ENCODE measurements at places on chromosomes 16 and 17.
A peak's percentile ranks its signal among the peaks of the same experiment; 100 is the strongest.

DNA sequence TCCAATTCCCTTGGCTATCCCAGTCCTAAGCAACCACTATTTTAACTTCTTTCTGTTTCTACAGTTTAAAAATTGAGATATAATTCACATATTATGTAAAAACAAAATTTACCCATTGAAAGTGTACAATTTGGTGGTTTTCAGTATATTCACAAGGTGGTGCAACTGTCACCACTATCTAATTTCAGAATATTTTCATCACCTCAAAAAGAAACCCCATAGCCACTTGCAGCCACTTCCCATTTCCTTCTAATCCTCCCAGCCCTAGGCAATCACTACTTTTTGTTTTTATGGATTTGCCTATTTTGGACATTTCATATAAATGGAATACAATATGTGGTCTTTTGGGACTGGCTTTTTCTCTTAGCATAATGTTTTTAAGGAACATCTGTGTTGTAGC is 36.1 kb upstream of the NACA2 start:
- no peaks in the 10 kb centered on the region for H3K27me3 ChIP-seq
- H3K4me3 ChIP-seq = no peak overlapping the region
- H3K27ac ChIP-seq = no peak overlapping the region
- DNase-seq = no peak
- no peaks in the 10 kb centered on the region for H3K4me1 ChIP-seq
- H3K36me3 ChIP-seq = no peaks in the 10 kb centered on the region

DNA sequence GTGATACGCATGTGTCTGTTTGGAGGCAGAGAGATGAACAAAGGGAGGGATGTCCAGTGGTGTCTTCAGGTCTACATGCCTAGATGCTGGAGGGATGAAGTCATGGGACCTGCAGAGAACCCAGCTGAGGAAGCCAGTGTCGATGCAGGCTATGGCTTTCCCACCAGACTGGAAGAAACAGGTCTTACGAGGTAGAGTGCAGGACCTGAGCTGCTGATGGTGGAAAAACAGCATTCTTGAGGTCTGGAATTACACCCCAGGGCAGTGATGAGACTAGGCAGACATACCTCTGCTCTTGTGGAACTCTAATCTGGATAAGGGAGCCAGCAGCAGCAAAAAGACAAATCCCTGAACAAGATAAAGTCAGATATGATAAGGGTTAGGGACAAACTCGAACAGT is 37.4 kb downstream of the ARSG start:
- H3K4me3 ChIP-seq = no peak overlapping the region
- H3K27me3 ChIP-seq = no peaks in the 10 kb centered on the region
- peaks cover 2% of the 10 kb centered on the region for H3K36me3 ChIP-seq
- peak; percentile 99 for DNase-seq
- peaks cover 25% of the 10 kb centered on the region for H3K4me1 ChIP-seq
- peak overlapping the region; percentile 98 for H3K27ac ChIP-seq

DNA sequence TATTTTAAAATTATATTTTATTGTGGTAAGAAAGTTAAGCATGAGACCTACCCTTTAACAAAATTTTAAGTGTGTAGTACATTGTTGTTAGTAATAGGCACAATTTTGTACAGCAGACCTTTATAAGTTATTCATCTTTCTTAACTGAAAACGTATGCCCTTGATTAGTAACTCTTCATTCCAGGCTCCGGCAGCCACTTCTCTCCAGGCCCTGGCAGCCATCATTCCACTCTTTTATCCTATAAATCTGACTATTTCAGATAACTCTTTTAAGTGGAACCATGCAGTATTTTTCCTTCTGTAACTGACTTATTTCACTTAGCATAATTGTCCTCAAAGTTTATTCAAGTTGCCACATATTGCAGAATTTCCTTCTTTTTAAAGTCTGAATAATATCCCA is 348.2 kb downstream of the CDH11 start:
- no peak overlapping the region for H3K27ac ChIP-seq
- no peaks in the 10 kb centered on the region for H3K4me1 ChIP-seq
- DNase-seq = no peak
- H3K36me3 ChIP-seq = no peaks in the 10 kb centered on the region

GRCh38 chr16:69176033-69176800 is 10.7 kb upstream of the SNTB2 start:
- no peak overlapping the region for H3K4me3 ChIP-seq
- no peak for DNase-seq
- H3K27ac ChIP-seq = no peak overlapping the region
- no peaks in the 10 kb centered on the region for H3K36me3 ChIP-seq
- H3K27me3 ChIP-seq = no peaks in the 10 kb centered on the region

- H3K4me3 ChIP-seq = no peak overlapping the region
- no peak for DNase-seq
- H3K4me1 ChIP-seq = peaks cover 13% of the 10 kb centered on the region
- peaks cover 13% of the 10 kb centered on the region for H3K36me3 ChIP-seq
Measured at GRCh38 chr16:19691161-19691711, 26.8 kb downstream of the KNOP1 start.

- no peaks in the 10 kb centered on the region for H3K36me3 ChIP-seq
- H3K4me1 ChIP-seq = peaks cover 8% of the 10 kb centered on the region
- no peak overlapping the region for H3K27ac ChIP-seq
Measured at GRCh38 chr16:46629331-46630219, 8.4 kb upstream of the SHCBP1 start.

GRCh38 chr16:11402051-11402744 is 56.9 kb downstream of the RMI2 start:
- H3K27me3 ChIP-seq = no peaks in the 10 kb centered on the region
- no peak overlapping the region for H3K27ac ChIP-seq
- H3K36me3 ChIP-seq = no peaks in the 10 kb centered on the region

GRCh38 chr16:57537581-57538234 is 1.3 kb upstream of the CCDC102A start:
- DNase-seq = no peak
- H3K4me1 ChIP-seq = peaks cover 29% of the 10 kb centered on the region
- no peak overlapping the region for H3K27ac ChIP-seq
- H3K27me3 ChIP-seq = no peaks in the 10 kb centered on the region

DNA sequence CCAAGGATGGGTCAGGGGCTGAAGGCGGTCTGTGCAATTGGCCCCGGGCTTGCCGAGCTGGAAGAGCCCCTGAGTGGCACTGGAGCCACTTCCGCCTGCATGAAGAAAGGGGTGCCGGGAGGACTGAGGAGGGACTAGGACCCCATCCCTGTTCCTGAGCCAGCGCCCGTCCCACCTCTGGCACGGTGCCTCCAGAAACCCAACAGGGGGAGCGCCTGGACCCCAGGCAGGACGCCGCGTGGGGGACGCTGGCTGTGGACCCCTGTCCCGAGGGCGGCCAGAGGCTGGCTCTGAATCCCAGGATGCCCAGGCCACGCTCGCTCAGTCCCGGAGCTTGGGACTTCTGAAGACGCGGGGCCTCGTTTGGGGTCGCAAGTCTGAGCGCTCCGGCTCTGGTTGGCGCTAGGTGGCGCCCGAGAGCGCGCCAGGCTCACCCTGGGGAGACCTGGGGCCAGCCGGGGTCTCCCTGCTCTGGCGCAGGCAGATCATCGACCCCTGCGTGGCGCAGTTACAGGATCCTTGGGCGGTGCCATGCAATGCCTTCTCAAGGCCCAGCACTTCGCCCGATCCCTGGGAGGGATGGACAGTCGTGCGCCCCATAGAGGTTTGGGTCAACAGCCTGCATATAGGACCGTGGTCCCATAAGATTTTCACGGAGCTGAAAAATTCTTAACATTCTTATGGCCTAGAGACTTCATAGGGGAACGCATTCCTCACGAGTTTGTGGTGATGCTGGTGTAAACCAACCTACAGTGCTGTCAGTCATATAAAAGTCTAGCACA is 58.5 kb upstream of the CREBBP start:
- H3K4me1 ChIP-seq = peaks cover 5% of the 10 kb centered on the region
- no peak overlapping the region for H3K4me3 ChIP-seq
- peak; percentile 83 for DNase-seq
- no peak overlapping the region for H3K27ac ChIP-seq

DNA sequence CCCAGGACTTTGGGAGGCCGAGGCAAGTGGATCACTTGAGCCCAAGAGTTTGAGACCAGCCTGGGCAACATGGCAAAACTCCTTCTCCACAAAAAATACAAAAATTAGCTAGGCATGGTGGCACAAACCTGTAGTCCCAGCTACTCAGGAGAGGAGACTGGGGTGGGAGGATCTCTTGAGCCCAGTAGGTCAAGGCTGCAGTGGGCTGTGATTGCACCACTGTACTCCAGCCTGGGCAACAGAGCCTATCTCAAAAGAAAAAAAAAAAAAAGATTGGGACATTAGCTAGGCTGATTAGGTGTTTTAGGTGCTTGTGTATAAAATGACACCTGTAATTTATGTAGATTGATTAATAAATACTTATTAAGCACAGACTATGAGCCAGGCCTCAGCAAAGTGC is 10.1 kb downstream of the GFOD2 start:
- H3K4me1 ChIP-seq = peaks cover 5% of the 10 kb centered on the region
- H3K27me3 ChIP-seq = no peaks in the 10 kb centered on the region
- H3K36me3 ChIP-seq = no peaks in the 10 kb centered on the region
- DNase-seq = no peak
- H3K4me3 ChIP-seq = no peak overlapping the region
- no peak overlapping the region for H3K27ac ChIP-seq

GRCh38 chr16:379183-379960 is 2.4 kb downstream of the PGAP6 start:
- peaks cover 26% of the 10 kb centered on the region for H3K4me1 ChIP-seq
- H3K27me3 ChIP-seq = no peaks in the 10 kb centered on the region
- peak; percentile 48 for DNase-seq

DNA sequence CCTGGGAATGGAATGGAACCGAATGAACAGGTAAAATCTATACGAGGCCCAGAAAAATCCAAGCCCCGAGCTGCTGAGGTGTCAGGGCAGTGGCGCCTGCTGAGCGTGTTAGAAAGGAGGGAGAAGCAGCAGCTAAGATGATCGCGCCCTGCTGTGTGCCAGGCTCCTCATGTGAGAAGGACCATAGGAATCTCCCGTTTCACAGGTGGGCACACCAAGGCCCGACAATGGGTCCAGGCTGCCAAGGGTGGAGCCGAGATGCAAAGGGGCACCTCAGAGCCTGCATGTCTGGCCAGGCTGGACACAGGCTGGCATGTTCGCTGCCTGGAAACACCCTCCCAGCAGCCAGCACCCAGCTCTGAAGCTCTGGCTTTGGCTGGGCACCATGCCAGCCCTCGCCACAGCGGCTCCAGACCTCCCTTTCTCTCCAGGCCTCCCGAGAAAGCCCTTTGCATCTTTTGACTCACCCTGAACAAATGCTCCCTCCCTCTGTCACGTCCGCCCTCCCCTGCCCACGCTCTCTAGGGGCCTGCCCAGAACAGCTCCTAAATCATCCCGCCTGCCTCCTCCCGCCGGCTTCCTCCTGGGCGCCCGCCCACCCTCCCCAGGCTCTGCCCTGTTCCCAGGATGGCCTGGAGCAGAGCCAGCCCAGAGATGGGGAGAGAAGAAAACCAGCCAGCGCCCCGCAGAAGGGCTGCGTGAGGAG is 217.8 kb upstream of the GSE1 start:
- no peak overlapping the region for H3K4me3 ChIP-seq
- DNase-seq = peak; percentile 76
- no peak overlapping the region for H3K27ac ChIP-seq
- peaks cover 14% of the 10 kb centered on the region for H3K4me1 ChIP-seq
- no peaks in the 10 kb centered on the region for H3K36me3 ChIP-seq

DNA sequence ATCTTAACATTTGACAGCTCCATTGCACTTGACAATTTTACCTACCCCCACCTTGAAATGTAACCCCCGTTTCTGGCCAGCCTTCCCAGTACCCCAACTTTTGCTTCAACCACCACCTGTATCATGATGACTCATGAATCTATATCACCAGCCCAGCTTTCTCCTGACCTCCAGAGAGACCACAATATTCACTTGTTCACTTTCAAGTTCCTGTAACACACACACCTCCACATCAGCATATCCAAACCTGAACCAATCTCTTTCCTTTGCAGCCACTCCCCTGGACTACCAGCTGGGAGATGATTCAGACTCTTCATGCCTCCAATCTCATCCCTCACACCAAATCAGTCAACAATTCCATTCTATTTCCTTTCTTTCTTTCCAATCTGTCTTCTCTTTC is 8.0 kb downstream of the SMG6 start:
- H3K4me3 ChIP-seq = no peak overlapping the region
- H3K27ac ChIP-seq = no peak overlapping the region
- DNase-seq = no peak

- no peak overlapping the region for H3K27ac ChIP-seq
- no peaks in the 10 kb centered on the region for H3K4me1 ChIP-seq
Measured at GRCh38 chr16:57213462-57213861, 27.3 kb downstream of the RSPRY1 start.

DNA sequence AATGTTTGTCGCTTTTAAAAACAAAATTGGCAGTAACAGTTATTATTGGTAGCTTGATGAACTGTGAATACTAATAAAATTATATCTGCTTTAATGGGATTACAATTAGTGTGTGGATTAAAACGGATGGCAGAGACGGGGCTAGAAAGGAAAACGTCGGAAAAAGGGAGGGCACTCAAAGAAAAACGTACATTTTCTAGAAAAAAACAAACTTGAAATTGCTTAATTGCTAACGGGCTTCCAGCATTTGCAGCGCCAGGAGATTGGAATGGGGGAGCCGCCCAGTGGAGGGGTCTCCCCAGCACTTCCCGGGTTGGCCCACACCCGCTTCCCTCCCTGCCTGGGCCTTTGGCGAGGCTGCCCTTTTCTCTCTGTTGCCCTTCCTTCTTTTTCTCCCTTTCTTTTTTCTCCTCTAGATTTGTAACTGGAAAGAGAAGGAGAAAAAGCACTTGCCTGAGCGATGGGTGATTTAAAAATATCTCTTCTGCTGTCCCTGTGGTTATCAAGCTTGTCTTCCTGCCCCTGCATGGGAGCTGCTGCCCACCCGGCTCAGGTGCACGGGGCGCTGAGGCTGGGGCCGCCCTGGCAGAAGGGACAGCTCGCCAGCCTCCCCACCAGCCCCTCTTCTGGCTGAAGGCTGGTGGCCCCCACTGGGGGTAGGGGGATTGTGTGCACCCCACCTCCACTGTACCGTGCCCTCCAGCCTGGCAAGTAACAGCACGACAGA is 5.9 kb downstream of the BAHCC1 start:
- no peak overlapping the region for H3K27ac ChIP-seq
- H3K36me3 ChIP-seq = no peaks in the 10 kb centered on the region
- peaks cover 17% of the 10 kb centered on the region for H3K27me3 ChIP-seq

DNA sequence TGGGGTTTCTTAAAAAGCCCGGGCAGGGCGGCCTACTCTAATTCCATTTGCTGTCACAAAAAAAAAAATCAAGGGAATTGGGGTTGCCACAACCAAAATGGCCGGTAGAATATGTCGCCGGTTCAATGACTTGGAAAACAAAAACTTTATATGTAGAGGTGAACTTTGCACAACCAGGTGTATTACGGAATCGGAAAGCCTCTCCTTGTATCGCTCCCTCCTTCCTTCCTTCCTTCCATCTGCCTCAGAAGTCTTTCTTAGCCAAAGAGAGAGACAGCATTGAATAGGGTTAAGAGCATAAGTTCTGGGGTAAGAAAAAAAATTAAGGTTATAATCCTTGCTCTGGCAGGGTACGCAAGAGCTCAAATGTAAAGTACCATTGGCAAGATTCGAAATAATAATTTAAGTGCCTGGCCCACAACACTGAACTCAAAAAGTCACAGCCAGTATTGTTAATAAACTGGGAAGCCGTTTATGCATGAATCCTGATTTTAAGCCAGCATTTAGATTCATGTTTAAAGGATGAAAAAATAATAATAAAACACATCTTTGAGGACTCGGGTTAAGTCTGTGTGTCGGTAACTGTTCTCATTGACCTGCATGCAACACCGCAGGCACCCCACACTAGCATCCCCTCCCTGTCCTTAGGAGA is 522 bp upstream of the GLG1 start:
- no peak overlapping the region for H3K27ac ChIP-seq
- no peak for DNase-seq
- H3K4me1 ChIP-seq = peaks cover 6% of the 10 kb centered on the region
- H3K27me3 ChIP-seq = no peaks in the 10 kb centered on the region

GRCh38 chr17:65442691-65443090 is 118.8 kb downstream of the AXIN2 start:
- DNase-seq = no peak
- peaks cover 9% of the 10 kb centered on the region for H3K4me1 ChIP-seq
- no peak overlapping the region for H3K27ac ChIP-seq
- H3K27me3 ChIP-seq = no peaks in the 10 kb centered on the region
- H3K36me3 ChIP-seq = no peaks in the 10 kb centered on the region

Measured in trophoblast cell (in vitro differentiated cells and primary cell).